CD4-positive, alpha-beta T cell treated with Interleukin-17A for 4 hours (primary cell): ENCODE measurements at places on chromosomes 16 and 17.

GRCh38 chr17:2485543-2485942 is 26.1 kb downstream of the METTL16 start:
- no peak for DNase-seq

- peak; percentile 79 for DNase-seq
Measured at GRCh38 chr17:9239793-9240658, 218.7 kb downstream of the NTN1 start.

GRCh38 chr16:88928405-88929090 is 48.5 kb downstream of the CBFA2T3 start:
- DNase-seq = no peak

DNA sequence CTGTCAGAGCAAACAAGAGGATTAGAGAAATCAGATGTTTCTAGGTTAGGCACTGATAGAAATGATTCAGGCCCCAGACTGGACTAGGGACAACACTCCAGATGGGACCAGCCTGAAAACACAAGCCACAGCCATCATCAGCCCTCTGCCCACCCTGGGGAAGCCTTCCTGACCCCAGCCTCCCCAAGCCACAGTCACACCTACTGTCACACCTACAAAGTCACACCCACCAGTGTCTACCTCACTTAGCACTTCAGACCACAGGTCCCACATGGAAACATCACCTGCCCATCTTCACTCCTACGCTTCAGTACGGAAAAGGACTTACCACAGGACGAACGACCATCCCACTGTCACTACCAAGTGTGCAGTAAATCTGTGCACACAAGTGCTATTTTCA is 197.9 kb downstream of the ZFHX3 start:
- no peak for DNase-seq

- no peak for DNase-seq
Measured at GRCh38 chr17:46166692-46167249, 26.5 kb downstream of the KANSL1 start.

GRCh38 chr17:34248511-34249024 is 6.5 kb upstream of the CCL2 start:
- no peak for DNase-seq
